A549 treated with GW870086 at 1 μM for 4 hours (cell line): ENCODE measurements at places on chromosomes 4 and X. TPM values are rescaled to one million over a fixed set of nuclear protein-coding genes. Genes with fewer than 3 reads are reported as not detected.

DUSP9 gene
- total RNA-seq: 1.00 to 1.8 TPM (median 1.5 TPM) in 5 replicates

AWAT2 gene
- not detected in 5 replicates for total RNA-seq

DCLK2 gene
- 8.3 to 11.2 TPM (median 9.5 TPM) in 5 replicates for total RNA-seq

IL2RG gene
- 0.15 to 0.49 TPM (median 0.23 TPM) in 5 replicates for total RNA-seq

NPNT gene
- total RNA-seq: 0.28 to 0.48 TPM (median 0.40 TPM) in 5 replicates

EDNRA gene
- total RNA-seq: 0.24 to 0.58 TPM (median 0.30 TPM) in 5 replicates

SPANXN4 gene
- not detected in 5 replicates for total RNA-seq

TMSB15A gene
- 0.47 to 0.85 TPM (median 0.80 TPM) in 5 replicates for total RNA-seq

KLKB1 gene
- total RNA-seq: not detected in 5 replicates

NAA11 gene
- total RNA-seq: not detected in 5 replicates

MRFAP1 gene
- 229 to 261 TPM (median 251 TPM) in 5 replicates for total RNA-seq

MAGED4 gene
- 0.45 to 11.6 TPM (median 7.3 TPM) in 5 replicates for total RNA-seq

TRIML2 gene
- 39.1 to 59.1 TPM (median 46.0 TPM) in 5 replicates for total RNA-seq
